Fibroblast of skin of back (primary cell): ENCODE measurements at places on chromosomes 4 and X.
A peak's percentile ranks its signal among the peaks of the same experiment; 100 is the strongest.

DNA sequence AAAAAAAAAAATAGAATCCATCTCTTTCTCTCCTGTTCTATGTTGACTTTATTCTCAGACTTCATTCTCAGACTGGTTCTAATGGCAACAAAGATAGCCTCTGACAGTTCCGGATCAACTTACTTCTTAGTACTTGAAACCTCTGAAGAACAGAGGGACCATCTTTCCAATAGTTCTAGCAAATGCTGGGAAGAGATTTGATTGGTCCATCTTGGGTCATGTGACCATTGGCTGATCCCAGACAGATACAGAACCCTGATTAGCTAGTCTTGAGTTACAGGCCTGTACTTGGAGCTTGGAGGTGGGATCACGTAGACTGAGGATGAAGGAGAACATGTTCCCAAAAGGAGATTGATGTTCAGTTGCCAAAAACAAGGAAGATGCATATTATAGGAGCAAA, 66.9 kb upstream of the STIM2 start:
- DNase-seq = no peak

GRCh38 chr4:41000356-41000755, 214.0 kb downstream of the APBB2 start:
- no peak for DNase-seq

DNA sequence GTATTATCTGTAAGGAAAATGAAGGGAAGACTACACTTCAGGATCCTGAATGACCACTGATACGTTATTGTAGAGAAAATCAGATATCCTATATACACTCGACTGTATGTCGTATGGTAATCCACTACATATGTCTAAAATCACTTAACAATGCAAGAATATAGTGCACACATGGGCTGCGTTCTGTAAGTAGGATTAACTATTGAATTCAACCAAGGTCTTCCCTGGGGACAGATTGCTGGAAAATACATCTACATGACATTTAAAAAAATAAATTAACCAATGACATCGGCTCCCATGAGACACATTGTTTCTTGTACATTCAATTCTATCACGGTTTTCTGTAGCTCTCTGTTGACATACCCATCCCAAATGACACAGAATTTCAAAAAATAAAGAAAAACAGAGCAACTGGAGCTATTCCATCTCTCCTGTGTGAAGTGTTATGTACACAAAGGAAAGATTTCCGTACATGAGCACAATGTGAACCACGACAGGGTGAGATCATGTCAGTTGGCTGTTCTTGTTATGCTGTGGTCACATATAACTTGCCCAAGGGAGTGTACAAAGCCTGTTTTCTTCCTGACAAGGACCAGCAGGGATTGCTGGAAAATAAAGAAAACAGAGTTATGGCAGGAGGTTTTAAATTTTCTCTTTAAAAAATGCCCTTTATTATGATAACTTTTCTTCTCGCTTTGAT, 6.1 kb downstream of the ENOX2 start:
- peak; percentile 72 for DNase-seq

DNA sequence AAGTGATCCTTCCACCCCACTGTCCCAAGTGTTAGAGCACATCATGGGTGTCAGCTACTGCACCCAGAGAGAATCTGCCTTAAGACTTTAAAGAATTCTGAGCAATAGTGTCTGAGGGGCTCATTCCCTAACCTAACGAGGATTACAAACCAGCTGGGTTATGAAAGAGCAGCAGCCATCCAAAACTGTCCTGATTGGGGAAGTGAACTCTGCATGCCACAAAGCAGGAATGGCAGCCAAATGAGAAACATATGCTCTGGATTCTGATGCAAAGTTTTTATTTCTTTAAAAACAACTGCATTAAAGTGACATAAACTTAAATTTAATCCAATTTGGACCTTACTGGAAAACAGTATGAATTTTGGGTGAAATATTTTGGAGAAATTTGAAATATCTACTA, 103.2 kb downstream of the ANXA3 start:
- DNase-seq = peak; percentile 68

DNA sequence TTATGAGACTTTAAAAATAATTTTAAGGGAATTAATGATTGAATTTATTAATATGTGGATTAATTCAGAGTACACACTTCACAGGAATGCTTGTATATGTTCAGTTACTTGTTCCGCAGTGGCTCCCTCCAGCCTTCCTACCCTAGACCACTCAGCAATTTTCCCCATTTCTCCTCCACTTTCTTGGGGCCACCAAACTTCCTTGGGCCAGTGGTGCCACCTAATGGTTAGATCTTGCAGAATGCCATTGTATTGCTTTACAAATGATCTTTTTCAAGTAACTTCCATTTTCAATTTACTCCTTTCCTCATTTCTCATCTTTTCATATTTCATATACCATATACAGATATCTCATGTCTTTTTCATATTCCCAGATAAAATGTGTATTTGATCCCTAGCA, 3.6 kb upstream of the RNF175 start:
- DNase-seq = no peak

- no peak for DNase-seq
Measured at GRCh38 chr4:107643021-107643420, 77.0 kb downstream of the PAPSS1 start.

GRCh38 chrX:71056867-71057266, 11.3 kb downstream of the SNX12 start:
- DNase-seq = no peak

GRCh38 chr4:24070117-24070516, 180.3 kb upstream of the PPARGC1A start:
- DNase-seq = peak; percentile 90

DNA sequence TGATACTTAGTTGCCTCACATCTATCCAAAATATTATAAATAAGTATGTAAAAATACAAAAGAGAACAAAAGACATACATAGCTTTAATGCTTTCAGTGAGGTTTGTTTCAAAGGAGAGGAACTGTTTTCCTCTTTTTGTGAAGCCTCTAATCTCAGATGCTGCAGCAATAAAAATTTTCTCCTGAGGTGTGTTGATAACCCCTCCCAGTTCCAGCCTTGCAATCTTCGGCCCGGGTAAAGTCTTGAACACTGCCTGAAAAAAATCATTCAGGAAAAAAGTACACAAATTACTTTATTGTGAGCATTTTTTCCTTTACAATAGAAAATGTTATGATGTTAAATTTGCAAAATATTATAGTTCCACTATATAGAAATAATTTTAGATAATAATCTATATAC, 8.8 kb downstream of the BBS7 start:
- DNase-seq = no peak

- DNase-seq = peak; percentile 40
Measured at GRCh38 chr4:53010318-53010717, 148.2 kb downstream of the RASL11B start.

DNA sequence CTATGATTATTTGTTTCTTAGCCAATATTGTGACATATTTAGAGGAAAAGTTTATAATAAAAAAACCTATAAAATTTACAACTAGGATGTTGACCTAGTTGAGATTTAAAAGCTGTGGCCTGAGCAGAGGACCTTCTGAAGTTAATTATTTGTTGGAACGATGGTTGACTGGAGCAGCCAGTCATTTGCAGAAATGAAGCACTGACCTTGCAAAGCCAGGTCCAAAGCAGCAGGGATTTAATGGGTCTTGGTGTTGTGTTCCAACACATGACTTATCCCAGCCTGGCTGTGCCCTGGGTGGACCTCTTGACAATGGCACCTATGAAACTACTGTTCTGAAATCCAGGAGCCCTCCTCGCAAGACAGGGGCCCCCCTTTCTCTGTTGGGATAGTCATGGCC, 235.2 kb downstream of the FRAS1 start:
- no peak for DNase-seq

DNA sequence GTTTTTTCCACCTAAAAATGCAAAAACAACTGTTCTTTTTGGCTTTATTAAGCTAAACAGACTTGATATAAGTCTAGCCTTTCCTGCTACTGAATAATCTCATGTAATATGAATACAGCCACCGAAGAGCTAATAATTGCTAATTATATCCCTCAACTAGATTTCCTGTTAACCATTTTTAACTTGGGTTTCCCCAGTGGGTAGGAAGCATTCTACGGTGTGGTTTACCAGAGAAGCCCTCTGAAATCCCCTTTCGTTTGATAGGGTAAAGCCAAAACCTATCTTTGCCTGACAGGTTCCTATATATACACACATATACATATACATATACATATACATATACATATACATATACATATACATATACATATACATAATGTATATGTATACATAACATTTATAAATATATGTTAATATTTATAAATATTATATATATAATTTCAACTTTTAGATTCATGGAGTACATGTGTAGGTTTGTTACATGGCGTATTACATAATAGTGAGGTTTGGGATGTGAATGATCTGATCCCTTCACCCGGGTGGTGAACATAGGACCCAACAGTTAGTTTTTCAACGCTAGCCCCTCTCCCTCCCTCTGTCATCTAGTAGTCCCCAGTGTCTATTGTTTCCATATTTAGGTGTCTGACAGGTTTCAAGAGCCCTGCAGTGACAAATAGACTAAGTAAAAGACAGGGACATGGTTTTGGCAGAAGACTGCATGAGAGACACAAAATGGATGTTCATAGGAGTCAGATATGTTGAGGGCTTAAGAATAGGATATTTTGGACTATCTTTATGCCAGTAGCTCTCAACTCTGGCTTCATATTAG, 62.4 kb downstream of the ATXN3L start:
- DNase-seq = no peak

DNA sequence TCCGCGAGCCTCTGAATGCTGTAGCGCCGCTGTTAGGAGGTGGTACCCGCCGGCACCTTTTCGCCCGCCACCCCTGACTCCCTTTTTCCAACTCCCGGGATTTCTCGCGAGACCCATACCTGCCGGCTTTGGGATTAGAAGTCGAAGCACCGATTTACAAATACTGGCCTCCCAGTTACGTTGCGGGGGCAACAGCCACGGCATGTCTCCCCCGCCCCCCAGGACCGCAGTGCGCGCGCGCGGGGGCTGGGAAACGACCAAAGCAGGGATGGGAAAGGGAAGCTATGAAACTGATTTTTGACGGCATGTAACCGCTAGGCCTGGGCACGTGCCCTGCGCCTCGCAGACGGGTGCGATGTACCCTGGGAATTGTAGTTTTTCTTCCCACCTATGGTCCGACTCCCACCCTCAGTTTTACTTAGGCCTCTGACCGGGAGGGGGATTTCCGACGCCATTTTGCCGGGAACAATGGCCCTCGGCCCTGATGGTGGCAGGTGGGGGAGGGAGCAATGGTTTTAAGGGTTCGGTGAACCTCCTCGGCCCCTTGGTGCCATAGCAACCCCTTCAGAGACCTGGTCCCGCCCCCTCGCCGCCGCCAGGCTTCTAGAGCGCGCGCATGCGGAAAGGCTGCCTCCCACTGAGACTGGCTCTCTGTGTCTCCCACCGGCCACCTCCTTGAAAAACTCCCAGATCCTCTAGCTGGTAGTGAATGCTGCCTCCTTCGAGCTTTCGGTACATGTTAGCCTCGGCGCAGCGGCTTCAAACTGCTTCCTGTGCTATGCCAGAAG, 772 bp upstream of the WNK3 start:
- DNase-seq = peak; percentile 74

DNA sequence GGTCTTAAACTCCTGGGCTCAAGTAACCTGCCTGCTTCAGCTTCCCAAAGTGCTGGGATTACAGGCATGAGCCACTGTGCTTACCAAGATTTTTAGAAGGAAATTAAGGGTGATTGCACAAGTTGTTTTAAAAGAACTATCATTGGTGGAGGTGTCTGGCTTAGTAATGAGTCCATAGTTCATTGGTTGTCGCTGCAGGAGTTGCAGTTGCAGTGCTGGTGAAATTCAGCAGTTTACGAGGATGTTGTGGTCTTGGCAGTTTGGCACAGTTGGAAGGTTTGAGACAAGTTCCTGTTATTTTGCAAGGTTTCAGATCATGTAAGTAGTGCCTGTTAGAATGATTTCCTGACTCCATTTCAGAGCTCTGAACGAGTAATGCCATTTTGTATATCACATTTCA, 48.1 kb downstream of the RAB40AL start:
- no peak for DNase-seq

DNA sequence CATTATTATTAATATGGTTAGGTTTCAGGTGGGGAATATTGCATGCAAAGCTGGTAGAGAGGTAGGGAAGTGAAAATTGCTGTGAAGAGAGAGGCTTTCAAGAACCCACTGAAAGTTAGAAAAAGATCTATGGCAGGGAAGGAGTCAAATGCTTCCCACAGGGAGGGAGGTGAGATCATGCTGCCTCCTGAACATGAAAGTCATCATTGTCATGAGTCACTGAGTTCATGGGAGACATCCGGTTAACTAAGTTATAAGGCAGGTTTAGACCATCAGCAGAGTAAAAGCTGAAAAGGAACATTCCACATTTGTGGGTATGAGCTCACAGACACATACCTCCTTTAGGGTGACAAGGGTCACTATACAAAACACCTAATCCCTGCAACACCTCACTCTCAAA, 16.2 kb downstream of the GATB start:
- peak; percentile 87 for DNase-seq

- DNase-seq = no peak
Measured at GRCh38 chr4:177855507-177856197, 413.4 kb upstream of the AGA start.

- DNase-seq = no peak
Measured at GRCh38 chrX:2829469-2830246, 928 bp downstream of the GYG2 start.

DNA sequence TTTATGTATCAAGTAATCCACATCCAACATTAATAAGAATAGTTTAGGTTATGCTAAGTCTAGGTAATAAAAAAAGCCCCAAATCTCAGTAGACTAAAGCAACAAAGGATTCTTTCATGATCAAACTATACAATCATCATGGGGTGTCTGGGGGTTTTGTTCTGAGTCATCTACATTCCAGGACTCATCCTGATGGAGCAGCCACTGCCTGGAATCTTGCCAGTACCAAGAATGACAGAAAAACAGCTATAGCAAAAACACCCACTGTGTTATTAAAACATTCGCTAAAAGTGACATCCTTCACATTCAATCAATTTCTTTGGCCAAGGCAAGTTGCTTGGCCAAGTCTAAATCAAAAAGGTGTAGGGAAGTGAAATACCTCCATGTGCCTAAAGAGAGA, 3.9 kb upstream of the ARHGEF38 start:
- DNase-seq = peak; percentile 69

- DNase-seq = no peak
Measured at GRCh38 chrX:68686097-68686977, 38.9 kb downstream of the STARD8 start.

- DNase-seq = no peak
Measured at GRCh38 chrX:135698924-135699323, 14.5 kb upstream of the CT45A1 start.

GRCh38 chr4:14265651-14266050, 638.1 kb upstream of the BOD1L1 start:
- DNase-seq = no peak

GRCh38 chrX:70444326-70444945, at the start of gene DLG3:
Gene DLG3 (plus strand): TSS chrX:70444835. CDS start chrX:70445202, 367 bp downstream.
- peak; percentile 56 for DNase-seq

GRCh38 chr4:138174981-138175794, 67.0 kb downstream of the SLC7A11 start:
- DNase-seq = peak; percentile 32

DNA sequence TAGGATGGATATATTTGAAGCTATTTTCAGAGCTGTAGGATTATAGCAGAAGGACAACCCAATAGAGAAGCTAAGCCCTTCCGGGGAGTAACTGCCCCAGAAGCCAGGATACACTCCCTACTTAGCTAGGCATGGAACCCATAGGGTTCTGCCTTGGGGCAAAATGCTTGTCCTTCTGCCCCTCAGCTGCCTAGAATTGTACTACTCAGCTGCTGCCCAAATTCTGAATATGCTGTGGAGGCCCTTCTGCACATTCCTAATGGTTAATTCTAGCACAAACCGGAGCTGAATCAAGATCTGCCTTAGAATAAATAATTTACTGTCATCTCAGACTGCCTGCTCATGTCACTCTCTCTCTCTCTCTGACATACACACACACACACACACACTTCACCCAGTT, 297.7 kb upstream of the VCX3A start:
- DNase-seq = no peak
